ENCODE measurements at places on chromosomes 4 and X. TPM values are rescaled to one million over a fixed set of nuclear protein-coding genes. Genes with fewer than 3 reads are reported as not detected.

The GLRB gene
- polyA plus RNA-seq = 4.6 TPM

The ADGRA3 gene
- 54.0 TPM for polyA plus RNA-seq

The HGFAC gene
- 3.2 TPM for polyA plus RNA-seq

The AMBN gene
- polyA plus RNA-seq = 0.95 TPM

The GPRIN3 gene
- polyA plus RNA-seq = 6.7 TPM

The SHROOM3 gene
- 37.8 TPM for polyA plus RNA-seq

The SLC16A2 gene
- 64.2 TPM for polyA plus RNA-seq

The DGKK gene
- 11.7 TPM for polyA plus RNA-seq

The TASL gene
- 0.46 TPM for polyA plus RNA-seq

The EPHA5 gene
- 0.80 TPM for polyA plus RNA-seq

The MAGEA12 gene
- polyA plus RNA-seq = not detected

The ZNF330 gene
- 58.9 TPM for polyA plus RNA-seq

The GRPR gene
- 0.25 TPM for polyA plus RNA-seq

The IBSP gene
- not detected for polyA plus RNA-seq

The BTC gene
- polyA plus RNA-seq = 6.3 TPM

The NPNT gene
- 198 TPM for polyA plus RNA-seq

The FAM9C gene
- 0.12 TPM for polyA plus RNA-seq

The SPATA4 gene
- 0.11 TPM for polyA plus RNA-seq

The CLDN22 gene
- 0.66 TPM for polyA plus RNA-seq

The RNF175 gene
- polyA plus RNA-seq = 6.4 TPM

The GPR173 gene
- polyA plus RNA-seq = 17.7 TPM

The IL3RA gene
- 10.5 TPM for polyA plus RNA-seq

The TAF1 gene
- 33.2 TPM for polyA plus RNA-seq

The ADGRG2 gene
- polyA plus RNA-seq = 16.9 TPM

The DAPP1 gene
- polyA plus RNA-seq = 1.1 TPM

The MAGEA11 gene
- 0.05 TPM for polyA plus RNA-seq

The FHL1 gene
- polyA plus RNA-seq = 206 TPM

The UCP1 gene
- polyA plus RNA-seq = not detected

The FAM236A gene
- polyA plus RNA-seq = 0.47 TPM

The RBMXL3 gene
- polyA plus RNA-seq = not detected

The PLP1 gene
- polyA plus RNA-seq = 14.5 TPM

The CPZ gene
- polyA plus RNA-seq = 19.4 TPM

The GAGE12H gene
- not detected for polyA plus RNA-seq

The MAGEA1 gene
- polyA plus RNA-seq = not detected

The SORBS2 gene
- polyA plus RNA-seq = 73.3 TPM

The ARHGAP6 gene
- polyA plus RNA-seq = 15.8 TPM

The HPGD gene
- polyA plus RNA-seq = 28.4 TPM

The FATE1 gene
- polyA plus RNA-seq = not detected

The LEF1 gene
- 124 TPM for polyA plus RNA-seq

The NLGN3 gene
- polyA plus RNA-seq = 6.9 TPM

The TXK gene
- 0.55 TPM for polyA plus RNA-seq

The ADGRL3 gene
- polyA plus RNA-seq = 30.8 TPM

The SLC4A4 gene
- polyA plus RNA-seq = 69.0 TPM

The IL1RAPL1 gene
- polyA plus RNA-seq = 6.0 TPM

The RTL3 gene
- polyA plus RNA-seq = not detected

The GAGE13 gene
- not detected for polyA plus RNA-seq

The PHKA1 gene
- polyA plus RNA-seq = 7.0 TPM

The TRO gene
- polyA plus RNA-seq = 112 TPM

The NDUFB11 gene
- 70.9 TPM for polyA plus RNA-seq

The FBXL5 gene
- polyA plus RNA-seq = 95.9 TPM

The CDS1 gene
- 3.2 TPM for polyA plus RNA-seq

The FRMD7 gene
- 1.4 TPM for polyA plus RNA-seq

Data from left renal pelvis (tissue), 4 donors.